Fibroblast of gingiva (primary cell): ENCODE measurements at places on chromosomes 11 and 22.

DNA sequence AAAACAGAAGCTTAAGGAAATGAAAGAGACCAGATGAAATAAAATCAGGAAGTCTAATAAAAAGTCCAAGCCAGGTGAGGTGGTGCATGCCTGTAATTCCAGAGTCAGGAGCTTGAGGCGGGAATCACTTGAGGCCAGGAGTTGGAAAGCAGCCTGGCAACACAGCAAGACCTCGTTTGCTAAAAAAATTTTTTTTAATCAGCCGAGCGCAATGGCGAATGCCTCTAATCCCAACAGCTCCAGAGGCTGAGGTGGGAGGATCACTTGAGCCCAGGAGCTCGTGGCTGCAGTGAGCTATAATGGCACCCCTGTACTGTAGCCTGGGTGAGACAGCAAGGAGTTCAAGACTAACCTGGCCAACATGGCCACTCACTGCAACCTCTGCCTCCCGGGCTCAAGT lies 8.0 kb downstream of the RAB6A start:
- no peak for DNase-seq

- no peak for DNase-seq
Measured at GRCh38 chr11:69377029-69377952, 83.3 kb downstream of the MYEOV start.

GRCh38 chr22:39128508-39128907 lies 24.0 kb downstream of the CBX7 start:
- DNase-seq = no peak

DNA sequence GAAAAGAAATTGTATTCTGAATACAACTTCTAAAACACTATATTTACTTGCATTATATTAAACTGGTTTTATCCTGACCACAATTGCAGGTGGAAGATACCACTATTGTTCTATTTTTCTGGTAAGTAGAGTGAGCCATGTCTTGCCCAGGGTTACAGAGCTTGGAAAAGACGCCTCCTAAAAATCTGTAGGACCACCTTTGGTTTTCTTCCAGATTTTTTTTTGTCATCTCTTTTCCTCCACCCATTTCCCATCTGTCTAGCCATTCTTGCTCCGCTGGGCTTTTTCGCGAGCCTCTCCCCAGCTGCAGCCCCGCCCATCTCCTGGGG lies 294 bp upstream of the MTMR3 start:
- DNase-seq = no peak

- no peak for DNase-seq
Measured at GRCh38 chr11:64590763-64591221, at the start of gene SLC22A12. Gene SLC22A12 (plus strand): TSS chr11:64591220. CDS start chr11:64591557, 337 bp downstream.

DNA sequence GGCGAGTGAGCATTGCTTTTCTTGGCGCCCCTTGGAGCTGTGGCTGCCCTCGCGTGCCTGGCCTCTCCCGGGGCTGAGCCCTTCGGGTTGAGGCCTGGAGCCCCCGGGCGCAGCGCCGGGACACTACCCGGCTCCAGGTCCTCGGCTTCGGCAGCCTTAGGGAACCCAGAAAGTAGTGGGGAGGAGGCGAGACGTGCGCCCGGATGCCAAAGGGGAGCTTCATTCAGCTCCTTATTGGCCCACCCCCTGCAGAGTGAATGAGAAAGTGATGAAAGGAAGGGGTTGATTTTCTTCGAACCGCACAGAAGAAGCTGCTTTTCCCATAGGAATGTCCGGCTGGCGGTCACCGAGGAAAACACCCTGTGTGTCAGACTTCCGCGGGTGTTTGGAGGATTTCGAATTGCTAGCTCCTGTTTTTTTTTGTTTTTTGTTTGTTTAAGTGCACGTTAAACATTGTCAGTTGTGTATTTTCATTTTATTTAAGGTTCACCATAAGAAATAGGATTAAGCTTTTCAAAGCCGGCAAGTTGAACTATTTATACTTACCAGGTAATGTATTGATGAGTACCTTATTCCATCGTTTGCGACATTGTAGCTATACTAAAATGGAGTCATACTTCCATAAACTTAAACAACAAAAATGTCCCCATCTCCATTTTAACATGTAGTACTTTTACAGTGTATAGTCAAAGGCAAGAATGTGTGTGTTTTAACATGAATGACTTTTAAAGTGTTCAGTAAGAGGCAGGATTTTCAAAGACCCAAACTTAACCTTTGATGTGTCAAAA lies 841 bp upstream of the EIF4G2 start:
- peak; percentile 67 for DNase-seq

GRCh38 chr11:636511-637332 lies at the start of gene DRD4:
Gene DRD4 (plus strand): TSS chr11:637269. CDS start chr11:637305, 36 bp downstream.
- peak; percentile 31 for DNase-seq
